ENCODE measurements at places on chromosomes 2 and 18. TPM values are rescaled to one million over a fixed set of nuclear protein-coding genes. Genes with fewer than 3 reads are reported as not detected.

Gene CROCC2
- 1.4 TPM for total RNA-seq

Gene ARHGAP28
- total RNA-seq, result 10.1 TPM

Gene COLEC11
- total RNA-seq, result 1.2 TPM

Gene PDE1A
- 34.4 TPM for total RNA-seq

Gene PXDN
- total RNA-seq, result 30.0 TPM

Gene CHRND
- total RNA-seq, result 0.23 TPM

Gene RAB6C
- total RNA-seq, result 2.5 TPM

Gene ABCG8
- total RNA-seq, result 1.2 TPM

Gene MYO1B
- total RNA-seq, result 90.0 TPM

Gene AFF3
- 26.3 TPM for total RNA-seq

Gene MPP4
- 0.23 TPM for total RNA-seq
